Tibial nerve (tissue), 4 donors: ENCODE measurements at places on chromosomes 1 and 21. TPM values are rescaled to one million over a fixed set of nuclear protein-coding genes. Genes with fewer than 3 reads are reported as not detected.

Gene MLLT11
- 1.2 TPM for total RNA-seq

Gene WNT4
- total RNA-seq, result under 0.01 TPM

- peaks cover 82% of the 10 kb centered on the region for H3K4me1 ChIP-seq
- no peak for DNase-seq
- peak overlapping the region; percentile 13 for H3K4me3 ChIP-seq
- H3K27ac ChIP-seq, result no peak overlapping the region
- no peaks in the 10 kb centered on the region for H3K36me3 ChIP-seq
- H3K27me3 ChIP-seq, result peaks cover 4% of the 10 kb centered on the region
Observed at GRCh38 chr1:200038325-200038980, 10.9 kb downstream of the NR5A2 start.

GRCh38 chr1:202162047-202162417, 1.6 kb upstream of the PTPN7 start:
- no peaks in the 10 kb centered on the region for H3K27me3 ChIP-seq
- H3K27ac ChIP-seq, result peak overlapping the region; percentile 80
- H3K36me3 ChIP-seq, result no peaks in the 10 kb centered on the region
- no peak overlapping the region for H3K4me3 ChIP-seq

GRCh38 chr21:45874716-45875415, 106.7 kb upstream of the COL6A1 start:
- H3K4me1 ChIP-seq, result no peaks in the 10 kb centered on the region
- no peak overlapping the region for H3K27ac ChIP-seq
- H3K36me3 ChIP-seq, result no peaks in the 10 kb centered on the region
- no peaks in the 10 kb centered on the region for H3K27me3 ChIP-seq
- DNase-seq, result no peak
- H3K4me3 ChIP-seq, result no peak overlapping the region

DNA sequence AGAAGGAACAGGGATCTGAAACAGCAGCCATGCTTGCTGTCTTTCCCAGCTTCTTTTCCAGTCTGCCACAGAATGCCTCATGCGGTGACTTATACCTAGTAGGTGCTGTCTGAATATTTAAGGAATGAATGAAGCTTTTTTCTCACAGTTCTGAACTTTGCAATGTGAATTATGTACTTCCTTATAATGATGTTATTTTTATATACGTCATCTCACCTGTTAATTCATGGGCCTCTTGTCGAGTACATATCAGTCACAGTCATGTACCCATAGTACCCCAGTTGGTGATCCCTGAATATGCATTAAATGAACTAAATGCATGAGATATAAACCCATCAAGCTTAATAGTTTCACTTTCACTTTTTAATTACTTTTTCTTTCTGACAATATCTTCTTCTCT, 132.7 kb downstream of the NTNG1 start:
- DNase-seq, result no peak
- no peak overlapping the region for H3K4me3 ChIP-seq
- no peaks in the 10 kb centered on the region for H3K27me3 ChIP-seq
- no peaks in the 10 kb centered on the region for H3K4me1 ChIP-seq

DNA sequence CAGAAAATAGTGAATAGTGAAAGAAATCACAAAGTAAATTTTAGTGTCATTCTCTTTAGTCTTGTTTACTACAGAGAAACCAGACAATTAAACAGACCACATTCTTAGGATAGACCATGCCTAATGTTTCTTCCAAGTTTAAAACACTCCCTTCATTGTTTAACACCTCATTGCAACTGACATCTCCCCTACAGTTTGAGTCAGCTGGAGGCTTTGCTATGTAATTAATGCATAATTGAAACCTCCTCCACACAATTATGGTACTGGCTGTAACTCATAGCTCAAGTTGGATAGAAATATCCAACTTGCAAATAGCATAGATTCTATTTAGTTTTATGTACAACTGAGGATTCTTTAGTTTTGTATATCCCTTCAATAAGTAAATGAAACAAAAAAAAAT, 35.2 kb upstream of the B3GALT2 start:
- peaks cover 13% of the 10 kb centered on the region for H3K4me1 ChIP-seq
- no peak for DNase-seq
